Jurkat, Clone E6-1 (cell line): ENCODE measurements at places on chromosomes 7 and 10.
A peak's percentile ranks its signal among the peaks of the same experiment; 100 is the strongest.

- no peak for DNase-seq
Observed at GRCh38 chr7:55545496-55545895, 26.8 kb downstream of the VOPP1 start.

DNA sequence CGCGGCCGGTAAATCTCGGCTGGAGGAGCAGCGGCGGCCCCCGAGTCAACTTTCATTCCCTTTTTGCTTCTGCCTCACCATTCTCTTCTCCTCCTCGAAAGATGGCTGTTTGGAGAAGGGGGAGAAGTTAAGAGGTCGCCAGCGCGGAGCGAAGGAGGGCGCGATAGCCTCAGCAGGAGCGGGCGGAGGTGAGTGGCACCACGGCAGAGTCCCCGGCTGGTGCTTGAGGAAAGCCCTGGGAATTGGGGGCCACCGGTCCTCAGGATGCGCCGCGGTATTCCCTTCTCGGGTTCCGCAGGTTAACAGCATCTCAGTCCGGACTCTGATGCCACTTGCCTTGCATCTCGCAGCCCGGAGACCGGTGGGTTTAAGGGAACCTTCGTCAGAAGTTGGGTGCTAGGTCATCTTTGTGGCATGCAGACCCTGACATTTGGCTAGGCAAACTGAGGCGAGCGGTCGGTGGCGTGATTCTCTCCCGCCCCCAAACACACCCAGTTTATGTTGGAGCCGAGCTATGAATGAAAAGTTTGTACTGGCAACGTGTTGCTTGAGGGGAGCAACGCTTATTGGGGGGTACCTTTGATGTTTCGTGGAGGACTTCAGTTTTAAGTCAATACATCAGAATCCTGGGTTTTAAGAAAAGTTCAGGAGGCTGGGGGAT is 59.5 kb upstream of the PRPS1L1 start:
- DNase-seq: no peak

GRCh38 chr7:37775921-37776320 is 72.5 kb upstream of the NME8 start:
- DNase-seq: no peak

DNA sequence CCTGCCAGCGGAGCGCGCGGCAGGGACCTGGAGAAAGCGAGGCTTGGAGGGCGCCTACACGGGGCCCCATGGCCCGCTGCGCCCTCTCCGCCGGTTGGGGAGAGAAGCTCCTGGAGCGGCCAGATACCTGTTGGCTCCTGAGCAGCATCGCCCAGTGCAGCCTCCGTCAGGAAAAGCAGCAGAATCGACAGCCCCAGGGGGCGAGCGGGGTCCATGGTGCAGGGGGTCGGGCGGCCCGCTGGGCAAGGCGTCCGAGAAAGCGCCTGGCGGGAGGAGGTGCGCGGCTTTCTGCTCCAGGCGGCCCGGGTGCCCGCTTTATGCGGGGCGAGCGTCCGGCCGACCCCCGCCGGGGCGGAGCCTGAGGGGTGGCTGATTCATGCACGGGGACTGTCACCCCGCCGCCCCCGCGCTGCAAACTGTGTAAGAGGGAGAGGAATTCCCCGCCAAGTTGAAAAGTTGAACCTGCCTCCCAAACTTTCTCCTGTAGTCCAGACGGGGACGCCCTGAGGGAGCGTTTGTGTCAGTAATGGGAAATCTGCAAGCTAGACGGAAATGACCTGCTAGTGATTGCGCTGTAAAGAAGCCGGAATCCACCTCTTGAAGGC is at the start of gene TFPI2:
Gene TFPI2 (minus strand): TSS at position 290 of the 605 bp plus-strand sequence. CDS start 75 bp downstream, at position 215.
- DNase-seq: no peak

DNA sequence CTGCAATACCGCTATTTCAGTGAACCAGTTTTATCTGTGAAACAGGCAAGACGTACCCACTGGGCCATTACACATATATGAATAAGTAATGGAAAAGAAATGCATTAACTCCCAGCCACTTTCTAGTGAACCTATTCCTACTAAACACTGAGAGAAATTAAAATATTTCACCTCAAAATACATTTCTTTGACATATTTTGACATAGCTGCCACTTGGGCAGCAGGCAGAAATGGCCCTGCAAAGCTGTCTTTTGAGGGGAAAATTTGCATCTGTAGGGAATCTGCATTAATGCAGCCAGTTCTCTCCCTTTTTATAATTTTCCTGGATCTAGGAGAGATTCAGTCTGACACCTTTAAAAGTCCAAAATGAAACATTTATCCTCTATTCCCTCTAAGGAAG is 714.8 kb upstream of the POM121L12 start:
- DNase-seq: no peak

- DNase-seq: no peak
Observed at GRCh38 chr7:83827036-83827435, 178.1 kb upstream of the SEMA3E start.

DNA sequence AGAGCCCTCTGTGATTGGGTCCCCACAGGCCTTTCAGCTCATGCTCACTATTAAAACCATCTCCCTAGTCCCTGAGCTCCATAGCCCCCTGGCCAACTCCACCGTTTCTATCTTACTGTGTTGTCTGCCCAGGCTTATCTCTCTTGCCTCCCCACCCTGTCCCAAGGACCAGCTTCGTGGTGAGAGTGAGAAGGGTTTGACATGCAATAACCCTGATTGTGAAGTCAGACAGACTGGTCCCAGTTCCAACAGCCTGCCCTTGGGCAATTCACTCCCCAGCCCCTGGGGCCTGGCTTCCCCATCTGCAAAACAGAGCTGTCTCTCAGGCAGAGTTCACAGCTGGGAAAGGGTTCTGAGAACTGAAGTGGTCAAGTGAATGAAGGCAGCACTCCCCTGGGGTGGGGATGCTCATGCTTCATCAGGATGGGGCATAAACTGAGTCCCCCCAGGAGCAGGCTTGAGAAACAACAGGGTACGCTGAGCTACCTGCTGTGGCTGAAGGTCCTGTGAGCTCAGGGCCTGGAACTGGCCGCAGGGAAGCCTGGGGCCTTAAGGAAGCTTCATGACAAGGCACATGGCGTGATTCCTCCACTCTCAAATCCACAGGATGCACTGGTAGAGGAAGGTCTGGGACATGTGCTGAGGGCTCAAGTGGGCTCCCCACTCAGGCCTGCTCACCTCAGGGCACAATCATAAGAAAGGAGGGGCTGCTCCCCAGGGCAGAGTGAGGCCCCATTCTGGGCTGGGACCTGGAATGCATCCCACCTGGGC is 1.8 kb upstream of the PPIF start:
- DNase-seq: no peak

GRCh38 chr7:95716357-95717122 is 55.8 kb upstream of the DYNC1I1 start:
- DNase-seq: no peak

DNA sequence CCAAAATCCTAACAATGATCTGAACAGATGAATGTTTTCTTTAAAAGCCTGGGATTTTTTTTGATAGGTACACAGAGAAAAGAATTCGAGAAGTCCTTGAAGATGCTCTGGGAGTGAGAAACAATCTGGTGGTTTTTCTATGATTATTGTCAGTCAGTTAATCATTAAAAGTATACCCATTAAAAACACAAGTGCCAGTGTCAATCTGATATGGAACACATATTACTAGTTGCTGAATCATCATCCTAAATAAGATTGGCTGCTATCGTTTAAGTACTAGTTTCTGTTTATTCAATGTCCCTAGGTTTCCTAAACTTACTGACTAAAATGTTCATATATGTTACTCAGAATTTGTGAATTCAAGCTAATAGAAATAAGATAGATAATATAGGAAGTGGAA is 16.1 kb downstream of the COL28A1 start:
- no peak for DNase-seq

GRCh38 chr10:133185916-133186315 is 25.9 kb downstream of the KNDC1 start:
- no peak for DNase-seq

- no peak for DNase-seq
Observed at GRCh38 chr10:110355141-110355831, 50.6 kb upstream of the SMNDC1 start.

DNA sequence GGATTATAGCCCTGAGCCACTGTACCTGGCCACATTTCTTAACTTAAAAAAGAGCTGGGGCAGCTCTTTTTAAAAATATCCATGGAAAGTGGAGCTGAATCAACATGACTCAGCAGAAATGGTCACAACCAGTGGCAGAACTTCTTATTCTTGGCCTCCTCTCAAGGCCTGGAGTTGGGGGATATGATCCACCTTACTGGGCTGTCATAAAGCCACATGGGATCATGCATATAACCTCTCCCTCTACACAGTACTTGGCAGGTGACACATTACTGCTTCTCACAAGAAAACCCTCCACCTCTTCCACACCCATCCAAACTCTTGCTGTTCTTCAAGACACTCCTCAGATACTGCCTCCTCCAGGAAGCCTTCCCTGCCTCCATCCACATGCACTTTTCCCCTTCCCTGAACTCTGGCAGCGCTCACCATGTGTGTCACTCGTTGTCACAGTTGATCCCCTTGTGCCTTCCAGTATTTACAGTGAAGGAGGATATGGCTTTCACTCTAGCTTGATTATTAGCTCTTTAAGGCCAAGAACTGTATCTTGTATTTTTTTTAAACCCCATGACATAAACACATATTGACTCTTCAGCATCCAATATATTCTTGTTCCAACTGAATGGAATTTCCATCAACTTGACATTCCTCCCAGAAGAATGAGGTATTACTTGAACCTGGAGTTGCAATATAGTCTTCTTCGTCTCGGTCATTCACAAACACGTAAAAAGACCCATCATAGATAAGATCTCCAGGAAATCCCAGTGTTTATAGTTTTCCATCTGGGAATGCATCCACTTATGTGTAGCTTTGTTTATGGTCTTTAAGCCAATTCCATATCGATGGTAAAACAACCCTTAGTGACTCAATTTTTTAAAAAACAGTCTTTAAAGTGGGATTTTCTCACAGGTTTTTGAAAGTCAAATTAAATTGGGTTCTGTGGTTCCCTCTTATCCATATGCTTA is 85.5 kb downstream of the TBXAS1 start:
- DNase-seq: no peak

DNA sequence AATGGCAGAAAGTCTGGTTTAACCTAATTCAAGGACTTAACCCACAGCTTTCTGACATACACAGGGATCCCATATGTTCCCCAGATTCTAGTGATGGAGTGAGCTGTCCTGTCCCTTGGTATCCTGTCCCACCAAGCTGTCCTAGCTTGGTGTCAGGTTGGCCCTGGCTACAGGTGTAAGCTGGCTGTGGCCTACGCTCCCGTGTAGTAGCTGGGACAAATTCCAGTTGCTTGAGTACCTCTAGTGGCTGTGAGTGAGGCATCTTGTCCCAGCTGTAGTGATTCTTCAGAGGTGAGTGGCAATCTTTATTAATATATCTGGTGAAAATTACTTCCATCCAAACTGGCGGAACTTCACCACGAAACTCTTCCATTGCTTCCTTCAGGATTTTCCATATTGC is 105.2 kb upstream of the FAM171A1 start:
- DNase-seq: no peak

- peak; percentile 28 for DNase-seq
Observed at GRCh38 chr10:122648599-122649428, 50.8 kb downstream of the C10orf120 start.

DNA sequence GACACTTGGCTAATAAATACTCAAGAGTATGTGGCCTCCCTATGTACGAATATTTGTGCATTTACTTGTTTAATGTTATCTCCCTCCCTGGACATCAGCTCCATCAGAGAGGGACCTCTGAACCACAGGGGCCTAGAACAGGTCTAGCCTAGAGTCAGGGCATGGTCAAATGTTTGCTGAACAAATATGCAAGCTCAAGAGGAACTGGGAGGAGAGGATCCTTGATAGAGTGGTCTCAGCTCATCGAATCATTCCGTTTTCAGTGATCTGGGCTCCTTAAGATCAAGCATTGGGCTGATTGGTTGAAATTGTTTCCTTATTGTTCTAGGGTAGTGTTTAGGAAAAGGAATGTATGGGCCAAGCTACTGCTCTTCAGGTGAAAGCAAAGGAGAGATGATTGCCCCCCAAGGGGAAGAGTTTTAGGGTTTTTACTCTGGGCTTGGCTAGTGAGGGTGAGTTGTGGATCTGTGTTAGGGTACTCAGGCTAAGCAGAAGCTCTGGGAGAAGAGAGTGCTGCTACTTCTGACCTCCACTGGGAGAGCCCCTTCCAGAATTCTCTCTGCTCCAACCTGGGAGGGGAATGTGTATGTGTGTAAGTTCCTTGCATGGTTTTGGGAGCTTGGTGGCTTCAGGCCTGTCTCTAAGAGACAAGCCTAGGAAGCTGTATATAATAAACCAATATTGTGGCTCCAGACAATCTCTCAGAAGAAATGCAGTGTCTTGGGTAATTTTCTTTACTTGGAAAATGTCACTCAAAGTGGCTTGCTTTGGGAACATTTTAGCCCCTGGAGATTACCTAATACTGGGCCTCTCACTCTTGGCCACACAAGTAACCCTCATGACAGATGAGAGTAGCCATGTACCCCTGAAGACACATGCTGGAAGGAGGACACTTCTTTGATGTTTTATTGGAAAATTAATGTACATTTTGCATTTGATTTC is 110.0 kb downstream of the EMX2 start:
- no peak for DNase-seq

GRCh38 chr7:19327018-19327417 is 181.8 kb upstream of the FERD3L start:
- DNase-seq: no peak

DNA sequence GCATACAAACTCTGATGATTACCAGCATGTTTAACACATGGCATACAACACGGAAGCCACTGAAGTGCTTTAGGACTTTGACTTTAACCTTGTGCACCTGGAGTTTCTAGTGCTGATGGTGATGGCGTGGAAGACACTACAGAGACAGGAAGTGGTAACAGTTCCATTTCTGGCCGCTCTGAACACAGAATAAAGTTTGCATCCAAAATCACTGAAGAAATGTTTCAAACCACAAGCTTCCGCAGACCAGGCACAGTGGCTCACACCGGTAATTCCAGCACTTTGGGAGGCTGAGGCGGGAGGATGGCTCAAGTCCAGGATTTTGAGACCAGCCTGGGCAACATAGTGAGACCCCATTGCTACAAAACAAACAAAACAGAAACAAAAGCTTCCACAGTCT is 40.3 kb upstream of the TNPO3 start:
- DNase-seq: peak; percentile 93

DNA sequence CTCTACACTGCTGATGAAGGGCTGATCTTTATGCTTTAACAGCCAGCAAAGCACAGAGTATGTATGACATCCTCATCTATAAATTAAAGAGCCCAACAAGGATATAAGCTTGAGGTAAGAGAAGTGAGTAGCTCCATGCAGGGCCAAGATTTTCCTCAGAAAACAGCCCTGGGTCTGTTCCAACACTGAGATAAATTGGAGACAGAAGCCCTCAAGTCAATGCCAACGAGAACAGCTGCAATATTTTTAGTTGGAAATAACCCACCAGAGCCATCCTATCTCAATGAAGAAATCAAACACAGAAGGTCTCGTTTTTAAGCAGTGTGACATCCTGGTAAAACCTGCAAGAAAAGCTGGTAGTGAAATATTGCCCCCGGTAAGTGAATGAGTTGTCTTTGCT is 297.0 kb upstream of the AUTS2 start:
- no peak for DNase-seq
